ENCODE measurements at places on chromosomes 16 and 17.

- no peak for DNase-seq
Observed at GRCh38 chr17:62388856-62389255, 8.5 kb downstream of the EFCAB3 start.

DNA sequence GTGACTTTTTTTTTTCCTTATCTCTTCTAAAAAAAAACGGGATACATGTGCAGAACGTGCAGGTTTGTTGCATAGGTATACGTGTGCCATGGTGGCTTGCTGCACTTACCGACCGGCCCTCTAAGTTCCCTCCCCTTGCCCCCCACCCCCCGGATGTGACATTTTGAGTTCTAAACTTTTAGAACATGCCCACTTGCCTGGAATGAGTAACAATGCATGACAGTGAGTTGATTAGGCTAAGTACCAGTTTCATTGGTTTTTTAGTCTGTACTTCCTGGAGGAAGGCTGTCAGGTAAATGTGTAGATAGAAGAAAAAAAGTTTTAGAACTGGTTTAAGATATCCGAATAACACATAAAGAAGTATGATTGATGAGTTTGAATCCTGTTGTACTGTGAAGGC is 4.0 kb downstream of the BPTF start:
- DNase-seq, result no peak

- DNase-seq, result no peak
Observed at GRCh38 chr17:40338058-40338457, 26.5 kb downstream of the GJD3 start.

GRCh38 chr17:74148901-74149596 is 54.4 kb upstream of the RPL38 start:
- DNase-seq, result no peak

GRCh38 chr16:3698941-3699340 is 18.4 kb downstream of the TRAP1 start:
- no peak for DNase-seq

DNA sequence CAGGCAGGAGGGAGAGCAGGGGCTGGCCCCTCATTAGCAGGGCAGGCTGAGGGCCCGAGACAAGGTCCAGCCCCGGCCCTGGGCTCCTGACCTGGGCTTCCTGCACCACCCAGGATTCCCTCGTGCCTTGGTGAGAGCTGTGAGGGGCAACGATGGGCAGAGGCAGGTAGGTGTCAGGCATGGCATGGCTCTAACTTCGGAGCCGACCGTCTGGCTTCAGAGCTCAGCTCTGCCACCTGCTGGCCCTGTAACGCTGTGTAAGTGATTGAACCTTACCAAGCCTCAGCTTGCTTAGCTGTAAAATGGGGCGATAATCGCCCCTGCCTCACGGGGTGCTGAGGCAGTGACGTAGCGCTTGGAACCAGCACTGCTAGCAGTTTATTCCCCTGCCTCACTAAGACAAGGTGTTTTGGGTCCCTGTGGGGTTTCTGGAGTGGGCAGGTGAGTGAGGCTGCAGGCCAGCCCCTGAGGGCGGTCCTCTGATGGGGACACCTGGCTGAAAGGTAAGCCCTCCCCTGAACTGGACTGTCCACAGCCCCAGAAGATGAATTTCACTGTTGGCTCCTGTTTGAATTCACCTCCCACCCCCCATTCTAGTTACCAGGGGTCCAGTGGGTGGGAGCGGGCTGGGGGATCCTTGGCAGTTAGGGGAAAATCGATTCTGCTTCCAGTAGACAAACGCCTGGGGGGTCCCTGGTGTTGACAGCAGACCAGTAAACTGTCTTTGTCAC is 184.8 kb upstream of the GSE1 start:
- DNase-seq, result no peak

DNA sequence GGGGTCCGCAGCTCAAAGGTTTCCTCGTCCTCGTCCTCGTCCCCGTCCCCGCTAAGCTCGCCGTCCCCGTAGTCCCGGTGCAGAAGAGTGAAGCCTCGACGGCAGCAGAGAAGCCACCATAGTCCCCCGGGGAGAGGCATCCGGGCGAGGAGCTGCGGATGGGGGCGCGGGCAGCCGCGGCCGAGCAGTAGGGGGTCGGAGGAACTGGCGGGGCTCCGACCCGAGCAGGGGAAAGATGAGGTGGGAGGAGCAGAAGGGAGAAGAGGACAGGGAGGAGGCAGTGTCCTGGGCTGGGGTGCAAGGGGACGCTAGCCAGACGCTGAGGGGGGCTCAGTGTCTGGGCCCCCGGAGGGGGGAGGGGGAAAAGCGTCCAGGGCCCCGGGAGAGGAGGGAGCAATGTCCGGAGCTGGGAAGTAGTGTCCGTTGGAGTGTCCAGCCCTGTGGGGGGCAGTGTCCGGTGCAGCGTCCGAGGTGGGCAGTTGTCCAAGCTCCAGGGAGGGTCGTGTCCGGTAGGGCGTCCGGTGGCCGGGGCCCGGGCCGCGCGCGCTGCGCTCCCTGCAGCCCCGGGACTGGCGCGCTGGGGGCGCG is at the start of gene PLEKHH3:
Gene PLEKHH3, minus strand, starts transcription at position 571 of the 588 bp plus-strand sequence. Its CDS starts 431 bp downstream, at position 140.
- DNase-seq, result peak; percentile 30

DNA sequence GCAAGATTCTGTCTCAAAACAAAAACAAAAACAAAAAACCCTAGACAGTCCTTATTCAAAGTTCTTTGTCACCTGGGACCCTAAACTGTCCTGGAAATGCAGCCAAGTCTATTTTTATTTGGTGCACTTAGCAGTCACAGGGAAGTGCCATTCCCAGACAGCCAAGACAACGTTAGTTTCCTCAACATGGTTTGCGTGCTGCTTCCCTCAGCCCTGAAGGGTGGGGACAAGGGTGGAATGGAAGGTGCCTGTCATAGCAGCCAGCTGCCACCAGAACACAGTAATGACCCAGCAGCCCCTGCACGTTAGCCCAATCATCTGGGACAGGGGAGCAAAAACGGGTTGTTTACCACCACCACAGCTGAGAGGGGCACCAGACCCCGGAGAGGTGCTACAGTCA is 16.9 kb downstream of the CREBBP start:
- no peak for DNase-seq

GRCh38 chr17:29138184-29138955 is 41.8 kb downstream of the MYO18A start:
- no peak for DNase-seq

DNA sequence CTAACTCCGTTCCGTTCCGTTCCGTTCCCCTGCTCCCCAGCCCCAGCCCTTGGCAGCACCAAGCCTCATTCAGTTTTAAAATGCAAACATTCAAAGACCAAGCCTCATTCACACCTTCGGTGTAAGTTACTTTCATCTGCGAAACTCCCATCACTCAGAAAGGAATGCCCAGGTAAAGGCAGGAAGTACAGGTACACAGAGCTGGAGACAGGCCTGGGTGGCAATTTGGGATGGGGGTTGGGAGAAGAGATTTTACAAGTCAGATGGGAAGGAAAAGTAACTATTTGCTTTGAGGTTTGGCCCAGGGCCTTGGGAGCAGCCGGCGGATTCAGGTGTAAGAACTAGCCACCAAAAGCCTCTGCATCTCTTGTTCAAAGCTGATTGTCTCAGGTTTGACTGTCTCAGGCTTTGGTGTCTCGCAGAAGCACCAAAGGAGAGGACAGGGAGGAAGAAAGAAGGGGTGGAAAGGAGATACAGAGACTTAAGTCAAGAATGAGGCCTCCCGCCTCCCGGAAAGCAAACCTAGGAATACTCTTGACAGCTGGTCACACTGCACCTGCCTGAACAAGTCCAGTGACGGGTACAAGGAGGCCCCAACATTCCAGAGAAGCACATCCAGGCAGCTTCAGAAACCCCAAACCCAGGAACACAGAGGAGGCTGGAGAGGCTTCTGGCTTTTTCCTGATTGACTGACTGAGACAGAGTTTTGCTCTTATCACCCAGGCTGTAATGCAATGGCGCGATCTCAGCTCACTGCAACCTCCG is 54.7 kb downstream of the NXN start:
- no peak for DNase-seq

DNA sequence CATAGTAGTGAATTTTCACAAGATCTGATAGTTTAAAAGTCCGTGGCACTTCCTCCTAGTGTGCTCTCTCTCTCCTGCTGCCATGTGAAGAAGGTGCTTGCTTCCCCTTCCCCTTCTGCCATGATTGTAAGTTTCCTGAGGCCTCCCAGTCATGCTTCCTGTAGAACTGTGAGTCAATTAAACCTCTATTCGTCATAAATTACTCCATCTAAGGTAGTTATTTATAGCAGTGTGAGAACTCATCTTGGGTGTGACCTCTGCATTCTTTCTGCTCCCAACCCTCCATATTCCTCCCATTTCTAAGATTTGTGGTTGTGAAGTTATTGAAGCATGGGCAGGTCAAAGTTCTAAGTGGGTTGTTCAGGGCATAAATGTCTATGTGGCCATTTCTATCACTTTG is 62.1 kb upstream of the ADAMTS18 start:
- no peak for DNase-seq

DNA sequence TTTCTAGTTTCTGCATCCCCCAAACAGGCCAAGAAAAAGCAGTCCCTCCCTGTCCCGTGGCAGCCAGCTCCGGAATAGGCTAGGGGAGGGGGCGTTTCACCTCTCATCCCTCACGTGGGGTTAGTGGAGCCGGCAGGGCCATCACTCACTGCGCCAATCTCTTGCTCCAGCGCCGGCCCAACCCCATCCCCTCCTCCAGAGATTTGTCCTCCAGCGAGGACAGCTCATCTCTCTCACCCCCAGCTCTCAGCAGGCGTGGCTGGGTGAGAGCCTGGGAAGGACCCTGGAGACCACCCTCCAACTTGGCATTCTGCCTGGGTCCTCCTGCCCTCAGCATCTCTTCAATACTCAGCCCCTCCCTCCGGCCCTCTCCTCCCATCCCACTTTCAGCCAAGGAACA is 74.1 kb downstream of the TMEM132E start:
- DNase-seq, result no peak

DNA sequence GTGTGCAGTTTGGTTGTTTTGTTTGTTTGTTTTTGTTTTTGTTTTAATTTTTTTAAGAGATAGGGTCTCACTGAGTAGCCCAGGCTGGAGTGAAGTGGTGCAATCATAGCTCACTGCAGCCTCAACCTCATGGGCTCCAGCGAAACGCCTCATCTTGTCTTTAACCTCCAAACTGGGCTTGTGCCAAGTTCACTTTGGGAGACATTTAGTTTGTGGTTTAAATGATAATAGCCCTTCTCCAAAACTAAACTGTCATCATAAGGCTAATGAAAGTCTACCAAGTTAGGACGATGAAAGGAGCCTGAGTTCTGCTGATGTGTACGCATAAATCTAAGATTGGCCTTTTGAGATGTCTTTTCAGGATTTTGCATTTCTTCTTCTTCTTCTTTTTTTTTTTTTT is 6.5 kb upstream of the CARD14 start:
- no peak for DNase-seq

DNA sequence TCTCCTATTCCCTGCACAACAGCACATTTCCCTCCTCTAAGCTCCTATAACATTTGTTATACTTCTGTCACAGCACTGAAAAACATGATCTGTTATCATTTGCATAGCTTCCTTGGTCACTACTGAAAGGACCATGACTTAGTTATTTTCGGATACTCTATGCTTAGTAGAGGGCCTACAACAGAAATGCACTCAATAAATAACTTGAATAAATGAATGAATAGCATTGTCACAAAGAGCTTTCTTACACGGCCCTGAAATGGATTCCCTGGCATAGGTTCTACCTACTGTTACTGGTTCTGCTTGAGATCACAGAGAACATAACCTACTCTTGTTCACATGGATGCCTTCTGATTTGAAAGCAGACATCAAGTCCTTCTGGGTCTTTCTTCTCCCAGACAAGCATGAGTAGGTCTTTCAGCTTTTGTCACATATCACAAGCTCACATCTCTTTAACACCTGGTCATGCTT is 41.6 kb downstream of the MYO1D start:
- no peak for DNase-seq

DNA sequence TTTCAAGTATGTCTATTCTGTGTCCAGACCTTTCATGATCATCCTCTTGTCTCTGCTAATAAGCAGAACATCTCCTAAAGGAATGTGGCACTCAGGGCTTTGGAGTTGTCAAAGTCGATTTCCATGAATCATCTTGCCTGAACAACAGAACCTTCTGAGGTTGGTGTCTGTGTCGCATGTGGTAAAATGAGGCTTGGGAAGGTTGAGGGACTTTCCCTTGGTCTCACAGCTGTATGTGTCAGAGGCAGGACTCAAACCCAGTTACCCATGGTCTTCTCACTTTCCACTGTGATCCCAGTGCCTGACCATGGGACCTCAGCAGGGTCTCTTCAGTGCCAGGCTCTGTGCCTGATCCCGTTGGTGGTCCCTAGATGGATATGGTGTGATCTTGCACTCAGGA is 4.2 kb upstream of the GPRC5B start:
- no peak for DNase-seq

DNA sequence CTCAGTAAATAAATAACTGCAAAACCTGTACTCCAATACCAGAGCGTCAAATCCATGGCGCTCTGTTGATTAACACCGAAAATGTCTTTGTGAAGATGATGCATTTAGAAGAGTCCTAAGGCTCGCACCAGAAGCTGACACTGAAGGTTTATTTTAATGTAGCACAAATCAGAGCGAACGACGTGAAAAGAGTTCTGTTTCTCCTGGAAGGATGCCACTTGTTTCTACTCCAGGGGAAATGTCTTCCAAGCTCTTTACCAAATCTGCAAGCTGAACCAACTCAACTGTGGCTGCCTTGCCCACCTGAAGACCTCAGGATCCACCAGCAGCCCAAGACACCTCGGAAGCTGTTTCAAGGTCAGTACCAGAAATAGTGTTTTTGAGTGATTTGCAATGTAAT is 194.4 kb upstream of the MAF start:
- DNase-seq, result no peak

DNA sequence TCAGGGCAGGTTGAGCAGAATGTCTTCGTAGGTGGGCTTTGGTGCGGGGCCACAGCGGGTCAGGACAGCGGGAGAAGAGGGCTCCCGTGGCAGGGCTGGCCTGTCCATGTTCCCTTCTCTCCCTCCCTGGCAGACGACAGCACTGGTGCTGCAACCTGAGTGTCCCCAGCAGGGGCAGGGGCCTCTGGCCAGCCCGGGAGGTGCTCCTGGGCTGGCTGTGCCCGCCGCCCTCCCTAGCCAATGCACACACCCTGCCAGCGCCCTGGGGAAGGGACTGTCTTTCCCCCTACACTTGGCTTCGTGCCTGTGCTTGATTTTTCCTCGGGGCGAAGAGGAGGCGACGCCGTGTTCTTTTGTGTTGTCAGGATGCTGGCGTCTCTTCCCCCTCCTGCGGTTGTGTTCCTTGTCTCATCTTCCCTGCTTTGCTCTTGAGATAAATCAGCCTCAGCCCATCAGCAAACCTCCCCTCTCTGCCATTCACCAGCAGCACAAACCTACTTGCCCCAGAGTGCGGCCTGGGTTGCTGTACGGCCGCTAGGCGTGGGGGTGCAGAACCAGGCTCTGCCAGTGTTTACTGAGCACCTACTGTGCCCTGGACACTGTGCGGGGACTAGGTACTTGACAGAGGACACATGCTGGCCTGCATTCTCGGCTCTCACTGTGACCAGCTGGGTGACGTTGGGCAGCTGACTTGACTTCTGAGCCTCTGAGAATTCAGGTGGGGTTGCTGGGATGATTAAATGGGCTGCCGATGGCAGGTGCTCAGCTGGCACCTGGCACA is 237.3 kb upstream of the CIBAR2 start:
- no peak for DNase-seq
